ENCODE measurements at places on chromosomes 12 and 14.

DNA sequence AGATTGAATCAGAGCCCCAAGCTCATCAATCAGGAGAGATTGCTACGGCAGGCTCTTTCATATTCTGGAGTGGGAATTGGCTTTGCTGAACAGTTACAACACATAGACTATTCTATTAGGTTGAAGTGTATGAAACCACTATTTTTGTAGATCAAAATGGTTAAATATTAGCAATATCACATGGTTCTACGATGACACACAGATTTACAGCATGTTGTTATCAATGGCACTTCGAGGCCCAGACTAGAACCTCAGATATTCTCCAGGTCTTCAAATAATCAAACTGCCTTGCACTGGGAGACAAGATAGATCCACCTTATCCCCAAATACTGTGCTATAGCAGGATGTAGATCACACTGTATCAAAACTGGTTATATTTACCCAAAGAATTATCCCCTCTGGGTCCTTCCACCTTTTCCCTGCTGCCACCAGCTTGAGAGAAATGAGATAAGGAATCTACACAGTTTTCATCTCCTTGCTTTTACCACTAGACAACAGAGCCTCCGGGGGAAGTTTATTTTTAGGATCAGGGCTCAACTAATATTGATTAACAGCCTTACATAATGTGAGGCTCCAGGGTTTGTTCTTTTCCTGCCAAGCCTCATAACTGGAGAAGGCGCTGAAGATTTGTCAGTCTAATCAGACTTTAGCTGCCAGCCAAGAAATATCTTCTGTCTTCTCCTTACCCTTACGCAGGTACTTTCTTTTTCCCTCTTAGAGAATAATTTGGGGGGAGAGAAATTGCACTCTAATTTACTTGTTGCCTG, 507.1 kb downstream of the DIO2 start:
- DNase-seq, result no peak

DNA sequence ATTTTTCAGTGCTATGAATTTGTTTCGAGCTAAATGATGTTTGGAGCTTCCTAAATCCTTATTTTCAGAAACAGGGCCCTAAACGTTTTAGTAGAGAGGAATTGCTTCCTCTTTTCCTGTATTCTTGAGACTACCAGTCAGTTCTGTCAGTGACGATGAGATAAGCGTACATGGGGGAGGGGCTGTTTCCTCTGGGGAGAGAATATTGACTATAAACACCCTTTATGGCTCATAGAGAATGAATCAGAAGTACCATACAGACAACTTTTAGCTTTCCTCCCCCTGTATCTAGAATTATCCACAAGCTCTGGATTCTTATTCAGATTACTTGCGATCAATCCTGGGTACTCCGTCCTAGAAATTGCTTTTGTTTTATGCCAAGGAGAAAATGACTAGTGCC, 5.1 kb downstream of the TBK1 start:
- no peak for DNase-seq

GRCh38 chr12:25994901-25995625, 36.6 kb downstream of the RASSF8 start:
- DNase-seq, result no peak

DNA sequence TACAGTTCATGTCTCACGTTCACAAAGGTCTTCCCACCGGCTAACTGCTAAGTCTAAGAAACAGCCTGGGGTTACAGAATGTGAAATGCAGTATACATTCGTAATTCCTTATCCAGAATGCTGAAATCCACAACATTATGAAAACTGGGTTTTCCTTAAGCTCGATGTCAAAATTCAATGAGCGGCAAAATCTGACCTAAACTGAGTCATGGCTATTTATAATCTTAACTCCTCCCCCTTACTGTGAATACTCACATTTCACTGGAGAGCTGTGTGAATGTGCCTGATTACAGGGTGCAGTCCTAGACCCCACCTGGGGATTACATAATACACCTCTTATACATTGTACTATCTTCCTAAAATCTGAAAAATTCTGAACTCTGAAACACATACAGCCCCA, 35.3 kb downstream of the STX2 start:
- DNase-seq, result no peak

GRCh38 chr12:131800594-131801135, 27.5 kb upstream of the MMP17 start:
- DNase-seq, result no peak

DNA sequence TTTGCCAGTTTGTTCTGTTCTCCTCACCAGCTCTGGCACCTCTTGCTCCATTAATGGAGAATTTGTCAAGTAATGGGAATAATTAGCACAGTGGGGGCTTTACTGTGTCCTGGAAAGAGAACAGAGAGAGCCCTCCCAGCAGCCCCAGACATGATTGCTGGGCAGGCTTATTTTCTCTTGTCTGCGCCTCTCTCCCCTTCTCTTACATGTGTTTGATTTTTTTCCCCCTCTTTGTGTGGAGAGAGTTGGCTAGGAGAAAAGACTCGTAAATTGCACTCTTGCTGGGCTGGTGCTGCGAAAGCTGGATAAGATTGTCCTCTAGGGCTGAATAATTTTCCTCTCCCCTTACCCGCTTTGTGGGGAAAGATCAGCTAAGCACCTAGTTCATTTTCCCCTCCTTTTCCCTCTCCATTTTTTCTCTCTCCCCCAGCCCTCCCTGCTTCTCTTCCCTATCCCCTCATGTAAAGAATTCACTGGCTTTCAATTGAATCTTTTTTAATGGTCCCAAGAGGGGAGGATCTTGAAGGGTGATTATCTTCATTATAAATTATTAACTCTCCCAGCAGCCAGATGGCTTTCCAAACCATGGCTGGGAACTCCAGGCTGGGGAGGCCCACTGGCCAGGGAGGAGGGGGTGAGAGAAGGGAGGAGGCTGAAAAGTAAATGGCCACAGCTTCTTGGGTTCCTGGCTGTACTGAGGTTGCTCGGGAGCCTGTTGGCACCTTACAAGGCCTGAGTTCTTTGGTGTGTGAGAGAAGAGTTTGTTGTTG, 62.2 kb downstream of the NRXN3 start:
- DNase-seq, result no peak

- no peak for DNase-seq
Observed at GRCh38 chr12:69354556-69355187, 4.9 kb upstream of the YEATS4 start.

DNA sequence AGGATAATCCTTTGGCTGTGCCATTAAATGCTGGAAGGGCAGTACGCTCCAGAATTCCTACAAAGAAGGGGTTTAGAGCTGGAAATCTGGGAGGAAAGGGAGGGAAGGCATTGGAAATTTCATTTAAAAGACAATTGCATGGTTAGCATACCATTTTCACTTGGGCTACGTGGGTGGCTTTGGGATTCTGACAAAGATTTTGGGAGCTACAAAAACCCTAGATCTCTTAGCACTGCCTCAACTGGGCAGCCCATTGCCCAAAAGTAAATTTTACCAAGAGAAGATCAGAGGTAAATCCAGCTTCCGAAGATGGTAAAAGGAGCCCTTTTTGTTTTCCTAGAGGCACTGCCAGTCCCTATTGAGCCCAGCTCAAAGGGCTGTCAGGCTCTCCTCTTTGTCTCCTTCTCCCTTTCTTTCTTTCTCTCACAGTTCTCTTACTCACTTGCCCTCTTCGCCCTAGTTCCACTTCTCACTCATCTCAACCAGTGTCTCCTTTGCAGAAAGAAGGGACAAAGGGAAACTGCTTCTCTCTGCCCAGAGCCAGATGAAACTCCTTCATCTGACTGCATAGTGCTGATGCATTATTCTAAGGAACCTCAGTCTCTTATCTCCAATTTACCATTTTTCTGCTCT, 125.4 kb upstream of the PLEKHA5 start:
- DNase-seq, result no peak

DNA sequence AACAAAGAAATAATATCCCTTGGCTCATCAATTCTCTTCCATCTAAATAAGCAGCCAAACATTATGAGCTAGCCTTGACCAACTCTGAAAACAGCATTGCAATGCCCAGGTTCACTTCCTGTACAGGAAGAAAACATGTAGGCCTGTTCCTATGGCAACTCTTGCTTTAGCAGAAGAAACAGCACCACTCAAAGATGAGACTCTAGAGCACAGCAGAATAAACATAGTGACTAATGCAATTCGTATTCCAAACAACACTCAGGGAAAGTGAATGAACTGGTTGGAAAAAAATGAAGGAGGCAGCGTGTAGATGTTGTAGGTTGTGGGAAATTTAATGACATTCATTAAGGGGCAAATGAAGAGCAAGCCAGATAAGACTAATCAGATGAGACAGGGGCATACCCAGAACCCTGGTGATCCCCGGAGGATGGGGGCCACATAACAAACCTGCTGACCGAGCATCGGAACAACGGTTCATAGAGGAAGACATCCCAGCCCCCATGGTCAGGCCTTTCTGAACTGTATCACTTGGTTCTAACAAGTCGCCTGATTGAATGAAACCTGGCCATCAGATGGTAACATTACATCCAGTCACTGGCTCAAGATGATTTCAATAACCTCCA, 9.0 kb downstream of the ARHGDIB start:
- no peak for DNase-seq

DNA sequence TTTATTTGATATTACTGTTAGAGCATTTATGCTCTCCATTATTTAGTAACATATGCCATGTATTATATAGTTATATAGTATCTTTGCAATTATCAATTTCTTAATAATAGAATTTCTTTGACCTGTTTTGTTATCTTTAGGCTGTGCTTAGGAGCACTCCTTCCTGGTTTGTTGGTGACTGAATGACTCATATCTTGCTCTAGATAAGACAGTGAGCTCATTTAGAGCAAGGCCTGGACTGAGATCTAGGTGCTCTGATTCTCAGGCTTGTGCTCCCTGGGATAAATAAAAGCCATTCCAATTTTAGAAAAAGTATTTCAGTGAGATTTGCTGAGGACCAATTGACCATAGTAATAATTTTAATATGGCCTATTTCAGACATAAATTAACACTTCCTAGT, 951.2 kb downstream of the FLRT2 start:
- no peak for DNase-seq

DNA sequence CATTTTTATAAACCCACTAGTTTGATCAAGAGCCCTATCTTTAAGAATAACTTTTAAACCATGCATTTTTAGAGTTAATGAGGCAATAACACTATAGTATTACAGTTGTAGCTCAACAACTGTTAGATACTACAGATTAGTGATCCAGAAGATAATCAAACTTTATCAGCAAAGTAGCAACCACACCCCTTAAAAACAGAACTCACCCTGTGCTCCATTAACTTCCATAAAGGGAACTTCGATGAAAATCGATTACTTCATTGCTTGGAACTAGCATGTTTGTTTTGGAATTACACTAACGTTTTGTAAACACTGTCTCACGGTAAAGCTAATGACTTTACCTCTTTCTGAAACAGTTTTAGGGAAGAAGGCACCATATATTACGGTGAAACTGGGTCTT, 1.4 kb downstream of the SGPP1 start:
- DNase-seq, result no peak

GRCh38 chr12:101670007-101670671, 27.3 kb upstream of the CHPT1 start:
- no peak for DNase-seq

- no peak for DNase-seq
Observed at GRCh38 chr12:123506843-123507236, 26.7 kb downstream of the RILPL1 start.

- DNase-seq, result no peak
Observed at GRCh38 chr14:44609876-44610510, 102.9 kb upstream of the FSCB start.
